Right atrium auricular region (tissue), 2 donors: ENCODE measurements at places on chromosomes 5 and 9. TPM values are rescaled to one million over a fixed set of nuclear protein-coding genes. Genes with fewer than 3 reads are reported as not detected.
A peak's percentile ranks its signal among the peaks of the same experiment; 100 is the strongest.

DNA sequence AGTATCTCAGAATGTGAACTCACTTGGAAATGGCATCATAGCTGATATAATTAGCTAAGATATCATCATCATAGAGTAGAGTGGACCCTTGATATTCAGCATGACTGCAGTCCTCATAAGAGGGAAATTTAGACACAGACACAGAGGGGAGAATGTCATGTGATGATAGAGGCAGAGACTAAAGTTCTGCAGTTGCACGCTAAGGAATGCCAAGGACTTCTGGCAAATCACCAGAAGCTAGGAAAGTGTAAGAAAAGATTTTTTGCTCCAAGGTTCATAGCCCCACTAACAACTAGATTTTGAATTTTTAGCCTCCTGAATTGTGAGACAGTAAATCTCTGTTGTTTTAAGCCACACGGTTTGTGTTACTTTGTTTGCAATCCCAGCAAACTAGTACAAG lies 612.6 kb upstream of the ST8SIA4 start:
- DNase-seq, result no peak

- no peak for DNase-seq
These were observed at the start of gene OMD for GRCh38 chr9:92424340-92424739. OMD (minus strand) TSS chr9:92424471; CDS start chr9:92417558, 6,913 bp downstream.

DNA sequence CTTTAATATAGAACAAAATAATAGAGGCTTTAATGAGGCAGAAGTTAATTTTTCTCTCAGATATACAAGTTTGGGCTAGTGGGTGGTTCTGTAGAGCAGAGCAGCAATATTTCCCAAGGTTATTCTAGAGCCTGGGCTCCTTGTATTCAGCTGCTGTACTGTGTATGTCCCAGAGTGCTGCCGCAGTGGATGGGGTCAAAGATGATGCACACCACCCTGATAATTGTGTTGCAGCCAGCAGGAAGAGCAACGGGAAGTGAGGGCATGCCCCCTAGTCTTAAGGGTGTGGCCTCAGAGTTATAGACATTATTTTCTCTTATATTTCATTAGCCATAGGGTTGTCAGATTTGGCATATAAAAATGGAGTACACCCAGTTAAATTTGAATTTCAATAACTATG lies 23.9 kb upstream of the KIF4B start:
- no peak for DNase-seq

DNA sequence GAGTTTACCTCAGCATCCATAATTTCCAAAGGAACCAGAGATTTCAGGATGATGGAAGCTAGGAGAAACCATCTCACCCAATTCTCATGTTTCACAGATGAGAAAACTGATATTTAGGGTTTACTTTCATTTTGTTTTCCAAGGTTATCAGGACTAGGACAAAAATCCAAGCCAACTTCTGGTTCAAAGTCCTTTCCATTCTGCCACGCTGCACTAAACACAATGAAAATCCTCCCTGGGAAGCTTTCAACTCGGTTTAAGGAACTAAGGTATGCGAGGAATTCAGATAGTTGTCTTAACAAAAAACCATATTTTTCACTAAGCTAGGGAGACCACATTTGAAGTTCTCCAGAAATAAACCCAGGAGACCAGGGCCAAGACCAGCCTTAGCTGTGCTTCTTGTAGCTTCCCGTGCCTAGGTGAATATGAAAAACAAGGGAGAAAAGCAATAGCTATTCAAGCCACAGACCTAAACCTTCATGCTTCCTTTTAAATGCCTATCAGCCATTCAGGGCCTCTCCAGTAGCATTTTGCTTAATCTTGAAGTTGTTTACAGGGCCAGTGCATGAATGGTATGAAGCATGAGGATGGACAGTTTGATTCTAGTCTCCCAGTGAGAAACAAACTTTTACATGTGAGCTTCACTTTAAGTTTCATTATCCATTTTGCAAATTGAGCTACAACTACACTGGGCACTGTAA lies 167.9 kb downstream of the DENND1A start:
- no peak for DNase-seq

DNA sequence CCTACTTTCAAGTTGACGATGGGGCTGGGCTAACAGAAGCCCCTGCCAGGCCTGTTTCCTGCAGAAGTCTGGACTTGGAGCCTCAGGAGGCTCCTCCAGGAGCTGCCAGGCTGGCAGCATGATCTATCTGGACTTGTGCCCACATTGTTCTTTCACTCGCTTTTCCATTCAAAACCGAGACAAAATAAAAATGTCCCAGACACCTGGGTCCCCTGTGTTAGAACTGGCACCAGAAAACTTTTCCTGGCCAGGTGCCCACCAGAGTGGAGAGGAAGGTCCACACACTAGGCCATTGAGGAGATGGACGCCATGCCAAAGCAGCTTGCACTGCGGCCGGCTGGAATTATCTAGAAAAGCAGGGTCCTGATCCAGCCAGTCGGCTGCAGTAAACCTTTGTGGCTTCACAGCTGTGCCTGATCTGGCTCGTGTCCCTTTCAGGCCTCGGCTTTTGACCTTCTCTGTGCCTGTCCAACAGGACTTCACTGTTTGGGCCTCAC lies 78.2 kb downstream of the GCNT1 start:
- DNase-seq, result peak; percentile 64

DNA sequence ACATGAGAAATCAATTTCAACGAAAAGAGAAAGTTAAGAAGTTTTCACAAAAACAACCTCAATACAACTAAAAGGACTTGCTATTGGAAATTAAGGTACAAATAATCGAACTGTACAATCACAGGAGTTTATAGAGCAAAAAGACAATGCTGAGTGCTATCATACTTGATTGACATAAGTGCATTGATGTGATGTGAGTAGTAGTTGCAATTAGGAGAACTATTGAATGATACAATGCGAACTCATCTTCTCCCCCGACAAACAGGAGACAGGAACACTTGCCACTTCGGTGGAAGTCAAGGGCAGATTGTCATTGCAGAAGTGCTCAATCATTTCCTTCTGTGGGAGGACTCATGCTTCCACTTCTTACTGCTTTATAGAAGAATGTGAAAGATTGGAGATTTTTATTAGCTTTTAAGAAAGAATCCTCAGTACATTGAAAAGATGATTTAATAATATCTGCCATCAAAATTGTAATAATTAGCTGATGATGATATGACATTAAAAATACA lies 276.6 kb upstream of the MPDZ start:
- no peak for DNase-seq

DNA sequence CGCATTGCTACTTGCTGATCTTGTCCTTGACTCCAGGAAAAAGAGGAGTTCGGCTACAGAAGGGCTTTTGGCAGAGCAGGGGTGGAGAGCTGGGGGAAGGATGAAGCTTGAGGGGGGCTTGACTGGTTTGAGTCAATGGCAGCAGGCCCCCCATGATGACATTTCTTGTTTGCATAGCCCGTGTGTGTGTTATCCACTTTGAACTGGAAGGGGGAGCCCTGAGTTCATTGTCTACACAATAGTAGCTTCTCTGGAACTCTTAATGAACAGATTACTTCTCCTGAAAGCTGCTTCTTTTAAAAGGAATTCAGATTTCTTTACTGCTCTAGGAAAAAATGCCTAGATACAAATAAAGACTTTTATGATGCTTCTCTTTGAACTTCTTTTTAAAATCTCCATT lies 2.3 kb downstream of the IFNB1 start:
- no peak for DNase-seq

- DNase-seq, result no peak
These were observed 458.6 kb upstream of the CLINT1 start for GRCh38 chr5:158317507-158317906.

DNA sequence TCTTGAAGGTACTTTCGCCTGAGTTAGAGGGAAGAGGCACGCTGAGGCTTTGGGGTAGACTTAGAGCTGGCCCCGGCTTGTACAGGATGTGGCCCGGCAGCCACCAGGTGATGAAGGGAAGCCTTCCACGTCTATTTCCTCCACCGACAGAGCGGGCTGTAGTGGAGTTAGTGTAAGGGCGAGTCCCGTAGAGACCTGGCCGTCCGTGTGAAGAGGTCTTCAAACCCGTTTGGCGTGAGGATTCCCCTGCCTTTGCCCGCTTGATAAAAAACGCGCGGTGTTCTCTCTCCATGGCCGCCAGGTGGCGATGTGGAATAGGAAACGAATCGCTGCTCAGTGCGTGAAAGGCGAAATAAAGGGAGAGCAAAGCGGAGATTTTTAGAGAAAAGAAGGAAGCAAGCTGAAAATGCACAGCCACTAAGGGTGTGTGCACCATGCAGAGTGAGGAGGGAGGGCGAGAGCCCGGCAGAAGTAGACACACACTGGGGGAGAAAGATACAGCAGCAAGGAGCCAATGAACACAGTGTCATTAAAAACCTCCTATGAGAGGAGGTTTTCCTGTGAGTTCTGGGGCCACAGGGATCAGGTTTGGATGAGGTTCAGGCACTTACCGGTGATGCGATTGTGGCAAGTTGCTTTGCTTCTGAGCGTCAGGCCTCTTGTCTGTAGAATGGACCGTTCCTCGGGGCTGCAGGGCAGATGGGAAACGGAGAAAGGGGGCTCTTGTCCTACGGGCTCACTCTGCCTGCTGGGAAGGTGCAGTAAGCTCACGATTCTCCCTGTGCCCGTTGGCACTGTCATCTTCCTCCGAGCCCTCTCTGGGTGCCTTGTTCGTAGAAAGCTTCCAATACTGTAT lies 34.2 kb downstream of the STC2 start:
- peak; percentile 86 for DNase-seq

DNA sequence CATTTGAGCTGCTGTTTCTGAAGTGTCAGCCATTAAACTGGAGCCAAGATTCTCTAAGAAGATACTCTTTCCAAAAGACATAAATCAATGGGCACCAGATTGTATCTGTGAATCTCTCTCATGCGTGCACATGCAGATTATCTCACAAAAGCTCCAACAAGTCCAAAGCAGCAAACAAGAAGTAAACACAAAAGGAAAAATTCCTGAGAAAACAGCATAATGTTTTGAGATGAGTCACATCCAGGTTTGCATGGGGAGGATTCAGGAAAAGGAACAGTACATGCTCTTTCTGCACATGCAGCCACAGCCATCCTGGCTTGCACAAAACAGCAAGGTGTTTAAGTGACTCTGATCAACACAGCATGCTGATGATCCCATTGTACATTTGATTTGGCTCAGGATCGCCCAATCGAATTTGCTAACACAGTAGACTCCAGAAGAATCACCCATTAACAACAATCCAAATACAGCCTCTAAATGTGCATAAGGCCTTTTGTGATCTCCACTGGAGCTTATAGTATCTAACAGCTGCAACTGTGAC lies 143.1 kb downstream of the ELAVL2 start:
- DNase-seq, result no peak

- DNase-seq, result no peak
These were observed 548.6 kb upstream of the TLE4 start for GRCh38 chr9:79023134-79023580.

DNA sequence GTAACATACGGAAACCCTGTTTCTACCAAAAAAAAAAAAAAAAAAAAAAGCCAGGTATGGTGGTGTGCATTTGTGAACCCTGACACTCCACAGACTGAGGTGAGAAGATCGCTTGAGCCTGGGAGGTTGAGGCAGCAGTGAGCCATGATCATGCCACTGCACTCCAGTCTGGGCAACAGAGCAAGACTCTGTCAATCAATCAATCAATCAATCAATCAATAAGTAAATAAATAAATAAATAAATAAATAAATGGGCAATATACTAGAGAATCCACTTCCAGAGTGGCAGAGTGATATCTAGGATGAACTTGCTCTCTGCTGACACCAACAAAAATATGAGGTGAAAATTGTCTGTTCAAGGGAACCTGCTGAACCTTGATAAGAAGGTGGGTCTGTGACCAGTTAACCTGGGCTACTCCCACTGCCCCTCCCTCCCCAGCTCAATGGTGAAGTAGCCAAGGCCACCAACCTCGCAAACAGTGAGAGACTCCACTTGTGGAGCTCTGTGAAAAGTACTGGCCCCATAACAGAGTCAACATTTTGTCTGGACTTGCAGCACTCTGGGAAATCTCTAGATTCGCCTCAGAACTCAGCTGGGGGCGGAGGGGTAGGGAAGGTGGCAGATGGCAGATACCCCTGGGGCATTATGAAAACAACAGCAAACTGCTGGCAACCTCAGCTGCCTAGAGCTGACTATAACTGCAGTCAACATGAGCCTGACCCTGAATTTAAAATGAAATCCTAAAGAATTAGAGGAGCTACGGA lies 163.7 kb downstream of the ROR2 start:
- no peak for DNase-seq

GRCh38 chr5:39648085-39648847 lies 223.5 kb upstream of the DAB2 start:
- DNase-seq, result no peak

- DNase-seq, result no peak
These were observed 352.7 kb downstream of the ZNF608 start for GRCh38 chr5:124393584-124394379.

DNA sequence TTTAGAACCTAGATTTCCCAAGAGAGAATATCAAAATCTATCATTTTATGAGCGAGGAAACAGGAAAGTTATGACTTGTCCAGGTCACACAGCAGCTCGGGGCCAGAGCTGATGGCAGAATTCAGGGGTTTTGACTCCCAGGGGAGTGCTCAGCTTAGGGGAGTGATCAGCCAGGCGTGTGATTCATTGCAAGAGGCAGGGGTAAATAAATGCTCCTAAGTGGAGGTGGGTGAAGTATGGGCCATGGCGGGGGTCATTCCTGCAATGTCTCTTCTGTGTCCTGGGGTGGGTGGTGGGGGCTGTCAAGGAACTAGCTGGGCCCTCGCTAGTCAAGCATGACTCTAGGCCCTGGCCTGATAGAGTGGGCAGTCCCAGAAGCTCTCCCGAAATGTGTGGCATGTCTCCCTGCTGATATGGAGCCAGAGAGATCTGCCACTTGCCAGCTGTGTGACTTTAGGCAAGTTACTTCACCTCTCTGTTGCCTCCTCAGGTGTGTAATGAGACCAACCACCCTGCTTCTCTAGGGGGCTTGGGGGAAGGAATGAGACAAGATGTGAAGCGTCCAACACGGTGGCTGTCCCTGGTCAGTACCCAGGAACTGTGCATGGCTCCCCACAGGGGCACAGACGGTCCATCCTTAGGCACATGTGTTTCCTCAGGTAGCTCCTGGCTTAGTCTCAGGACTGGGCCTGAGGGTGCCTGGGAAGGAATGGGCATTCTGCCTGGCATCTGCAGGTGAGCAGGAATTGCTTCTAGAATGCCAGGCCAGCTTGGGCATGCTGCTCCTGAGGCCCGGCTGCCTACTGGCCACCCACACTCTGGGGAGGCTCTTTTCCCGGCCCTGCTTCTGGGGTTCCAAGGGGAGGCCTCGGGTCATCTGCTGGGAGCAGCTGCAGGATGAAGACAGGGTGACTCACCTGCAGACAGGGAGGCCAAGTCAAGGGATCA lies 36.5 kb upstream of the SH3PXD2B start:
- no peak for DNase-seq

GRCh38 chr5:133840168-133840567 lies 128.3 kb downstream of the C5orf15 start:
- no peak for DNase-seq

GAS1 gene
- 44.4 TPM for total RNA-seq

SPAAR gene
- 6.3 TPM for total RNA-seq

GCNT4 gene
- total RNA-seq, result 0.41 TPM

F12 gene
- total RNA-seq, result not detected

GNAQ gene
- 17.8 TPM for total RNA-seq

PCDHGA4 gene
- total RNA-seq, result 5.7 TPM

OBP2B gene
- total RNA-seq, result not detected

ADRB2 gene
- 7.7 TPM for total RNA-seq
